ENCODE measurements at places on chromosomes 5 and 9.

DNA sequence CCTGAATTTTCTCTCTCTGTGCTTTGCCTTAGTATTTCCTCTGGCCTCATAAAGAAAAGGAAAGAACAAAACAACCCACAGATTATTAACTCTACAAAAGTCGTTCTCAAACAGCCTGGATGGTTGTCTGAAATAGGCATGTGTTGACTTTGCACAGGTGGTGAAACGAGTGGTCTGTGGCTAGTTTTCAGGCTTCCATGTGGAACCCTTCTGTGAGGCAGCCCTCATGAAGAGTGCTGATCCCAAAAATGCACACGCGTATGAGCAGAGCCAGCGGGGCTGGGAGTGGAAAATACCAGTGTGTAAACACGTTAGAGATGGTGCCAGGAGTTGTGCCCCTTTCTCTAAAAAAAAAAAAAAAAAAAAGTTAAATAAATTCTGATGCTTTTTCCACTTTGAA is 4.9 kb upstream of the PSAT1 start:
- no peak for DNase-seq

DNA sequence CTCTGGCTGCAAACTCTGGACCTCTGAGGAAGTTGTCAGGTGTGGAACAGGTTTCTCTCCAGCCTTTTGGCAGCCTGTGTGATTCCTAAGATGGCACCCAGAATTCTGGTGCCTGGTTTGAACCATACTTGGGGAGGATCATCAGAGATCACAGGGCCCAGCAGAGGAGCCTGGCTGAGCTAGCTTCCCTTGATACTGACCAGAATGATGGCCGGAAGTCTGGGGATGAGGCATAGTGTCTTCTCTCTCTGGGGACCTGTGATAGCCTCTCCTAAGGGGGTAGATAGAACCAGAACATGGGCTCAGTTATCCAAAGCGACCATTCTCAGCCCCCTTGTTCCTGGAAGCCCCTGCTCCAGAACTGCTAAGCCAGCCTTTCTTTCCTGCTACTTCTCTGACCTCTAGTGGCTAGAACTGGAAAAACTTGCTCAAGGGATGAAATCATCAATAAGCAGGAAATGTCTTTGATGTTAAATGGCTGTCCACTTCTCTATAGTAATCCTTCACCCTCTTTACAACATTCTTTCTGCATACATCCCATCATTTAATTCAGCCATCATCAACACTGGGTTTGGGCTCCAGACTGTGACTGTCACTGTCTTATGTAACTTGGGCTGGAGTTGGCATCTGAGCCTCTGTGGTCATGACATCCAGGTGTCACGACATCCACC is 55.1 kb downstream of the C9orf152 start:
- no peak for DNase-seq

GRCh38 chr5:139619861-139620260 is 28.3 kb upstream of the CXXC5 start:
- no peak for DNase-seq

DNA sequence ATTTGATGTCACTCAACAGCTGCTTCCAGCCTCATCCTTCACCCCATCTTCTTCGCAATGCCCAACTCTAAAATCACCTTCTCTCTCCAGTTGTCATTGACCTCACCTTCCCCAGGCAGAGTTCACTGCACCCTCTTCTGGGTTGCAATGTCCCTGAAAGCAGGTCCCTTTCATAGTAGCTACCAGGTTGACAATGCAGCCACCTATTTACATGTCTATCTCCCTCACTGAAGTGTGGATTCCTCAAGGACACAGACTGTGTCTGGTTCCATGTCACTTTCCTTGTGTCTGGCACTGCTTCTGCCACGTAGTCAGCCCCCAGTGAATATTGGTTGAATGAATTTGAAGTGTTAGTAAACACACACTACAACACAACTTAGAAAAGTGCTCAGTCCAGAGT is 445.5 kb upstream of the WWC1 start:
- DNase-seq = no peak

GRCh38 chr5:122151640-122152039 is 22.3 kb downstream of the ZNF474 start:
- no peak for DNase-seq

DNA sequence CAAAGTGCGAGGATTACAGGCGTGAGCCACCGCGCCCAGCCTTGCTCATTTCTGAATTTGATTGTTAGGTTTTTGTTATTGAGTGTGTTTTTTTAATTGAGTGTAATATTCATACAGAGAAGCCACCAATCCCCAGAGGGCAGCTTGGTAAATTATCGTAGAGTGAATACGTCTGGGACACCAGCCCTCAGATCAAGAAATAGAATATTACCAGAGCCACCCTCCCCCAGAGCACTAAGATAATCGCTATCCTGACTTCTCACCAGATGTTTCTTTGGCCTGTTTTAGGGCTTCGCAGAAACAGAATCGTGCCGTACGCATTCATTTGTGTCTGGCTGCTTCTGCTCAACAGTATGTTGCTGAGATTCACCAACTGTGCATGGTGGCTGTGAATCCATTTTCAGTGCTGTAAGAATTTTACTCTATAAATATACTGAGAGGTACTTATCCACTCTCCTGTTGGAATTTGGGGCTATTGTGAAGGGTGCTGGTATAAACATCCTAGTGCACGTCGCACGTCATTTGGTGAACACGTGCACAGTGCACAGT is 37.8 kb upstream of the RUFY1 start:
- DNase-seq = no peak

DNA sequence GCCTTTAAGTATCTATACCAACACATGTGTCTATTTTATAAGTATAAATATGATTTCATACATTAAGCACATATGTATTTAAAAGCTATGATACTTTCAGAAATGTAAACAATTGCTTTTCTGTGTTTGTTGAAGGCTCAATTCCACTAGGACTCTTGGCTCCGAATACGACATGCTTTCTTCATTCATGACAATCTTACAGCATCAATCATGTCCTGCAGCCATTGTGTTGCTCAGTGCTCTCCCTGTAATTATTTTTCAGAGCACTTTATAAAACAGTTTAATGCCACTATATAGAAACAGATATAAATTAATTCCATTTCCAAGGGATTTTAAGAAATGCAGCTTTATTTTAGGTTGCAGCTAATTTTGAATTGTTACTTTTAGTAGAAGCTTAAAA is 167.3 kb downstream of the TAF11L14 start:
- no peak for DNase-seq

GRCh38 chr9:8332871-8333270 is 533.3 kb upstream of the DMAC1 start:
- DNase-seq = no peak

DNA sequence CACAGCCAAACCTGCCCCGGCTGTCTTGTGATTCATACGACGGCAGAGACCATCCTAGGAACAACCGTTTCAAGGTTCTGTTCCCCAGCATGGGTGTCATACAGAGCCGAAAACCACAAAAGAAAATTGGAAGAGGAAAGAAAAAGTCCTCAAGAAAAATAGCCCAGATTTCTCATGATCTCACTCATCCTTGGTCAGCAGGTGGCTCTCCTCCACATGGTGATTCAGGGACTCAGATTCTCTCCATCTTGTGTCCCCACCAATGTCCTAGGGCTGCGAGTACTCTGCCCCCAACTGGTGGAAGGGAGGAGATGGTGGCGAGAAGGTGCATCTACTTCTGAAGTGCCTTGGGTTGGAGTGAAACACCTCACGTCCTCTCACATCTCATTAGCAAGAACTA is 25.6 kb downstream of the PDZD2 start:
- DNase-seq = no peak

DNA sequence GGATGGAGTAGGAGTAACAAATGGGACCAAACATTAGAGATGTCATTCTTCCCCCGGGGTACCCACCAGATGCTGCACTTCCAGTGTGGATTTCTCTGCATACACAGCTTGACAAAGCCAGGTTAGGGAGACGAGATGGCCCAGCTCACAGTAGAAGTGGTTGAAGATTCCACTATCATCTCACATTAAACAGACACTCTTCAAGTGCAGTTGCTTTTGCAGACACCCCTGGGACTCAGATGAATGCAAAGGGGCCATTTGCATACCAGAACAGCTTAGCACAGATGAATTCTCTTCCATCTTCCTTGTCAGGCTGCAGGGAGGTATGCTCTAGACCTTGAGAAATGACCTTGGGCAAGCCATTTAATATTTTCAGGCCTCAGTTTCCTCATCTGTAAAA is 12.6 kb upstream of the C5orf58 start:
- DNase-seq = no peak

DNA sequence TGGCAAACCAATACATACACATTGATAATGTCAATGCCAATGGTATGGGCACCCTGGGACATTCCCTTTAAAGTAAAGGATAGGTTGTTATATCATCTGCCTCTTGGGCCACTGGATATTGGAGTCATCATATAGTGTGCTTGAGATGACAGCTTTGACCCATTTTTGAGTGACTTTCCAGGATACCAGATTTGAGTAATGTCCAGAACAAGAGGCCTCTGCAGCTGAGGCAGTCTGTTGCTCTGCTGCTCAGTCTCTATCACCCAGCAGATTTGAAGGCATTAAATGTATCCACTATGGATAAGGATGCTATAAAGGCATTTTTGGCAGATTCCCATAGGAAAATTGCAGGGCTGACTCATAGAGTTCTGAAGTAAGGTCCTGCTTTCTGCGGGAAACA is 525.6 kb upstream of the SEMA6A start:
- no peak for DNase-seq

GRCh38 chr9:19161257-19162025 is 34.1 kb upstream of the PLIN2 start:
- DNase-seq = peak; percentile 44

GRCh38 chr5:40679148-40679912 is 385 bp upstream of the PTGER4 start:
- peak; percentile 91 for DNase-seq

DNA sequence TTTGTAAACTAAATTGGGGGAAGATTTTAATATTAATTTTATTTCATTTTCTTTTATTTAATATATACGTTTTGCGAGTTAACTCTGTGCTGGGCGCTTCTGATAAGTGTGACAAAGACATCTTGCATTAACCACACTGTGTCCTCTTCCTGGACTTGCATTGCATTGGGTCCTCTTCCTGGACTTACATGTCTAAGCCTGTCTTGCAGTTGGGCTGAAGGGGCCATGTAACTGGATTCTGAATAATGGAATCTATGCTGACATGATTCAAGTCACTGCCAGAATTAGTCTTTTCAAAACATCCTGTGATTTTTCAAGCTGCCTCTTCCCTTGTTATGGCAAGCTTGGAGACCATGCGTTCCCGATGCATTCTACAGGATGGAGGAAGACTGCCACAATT is 122.6 kb downstream of the TRIM32 start:
- DNase-seq = no peak

DNA sequence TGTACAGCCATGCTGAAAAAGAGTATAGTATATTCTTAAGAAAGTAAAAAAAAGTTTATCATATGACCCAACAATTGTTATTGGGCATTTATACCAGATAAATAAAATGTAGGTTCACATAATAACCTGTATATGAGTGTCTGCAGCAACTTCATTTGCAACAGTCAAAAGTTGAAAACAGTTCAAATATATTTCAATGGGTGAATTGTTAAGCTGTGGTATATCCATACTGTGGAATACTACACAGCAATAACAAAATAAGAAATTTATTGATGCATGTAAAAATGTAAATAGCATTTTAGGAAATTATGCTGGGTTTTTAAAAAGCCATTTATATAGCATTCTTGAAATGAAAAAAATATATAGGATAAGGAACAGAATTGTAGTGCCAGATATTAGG is 1420.1 kb upstream of the ACO1 start:
- DNase-seq = no peak

- DNase-seq = no peak
Measured at GRCh38 chr9:124045076-124045829, 33.7 kb downstream of the LHX2 start.

DNA sequence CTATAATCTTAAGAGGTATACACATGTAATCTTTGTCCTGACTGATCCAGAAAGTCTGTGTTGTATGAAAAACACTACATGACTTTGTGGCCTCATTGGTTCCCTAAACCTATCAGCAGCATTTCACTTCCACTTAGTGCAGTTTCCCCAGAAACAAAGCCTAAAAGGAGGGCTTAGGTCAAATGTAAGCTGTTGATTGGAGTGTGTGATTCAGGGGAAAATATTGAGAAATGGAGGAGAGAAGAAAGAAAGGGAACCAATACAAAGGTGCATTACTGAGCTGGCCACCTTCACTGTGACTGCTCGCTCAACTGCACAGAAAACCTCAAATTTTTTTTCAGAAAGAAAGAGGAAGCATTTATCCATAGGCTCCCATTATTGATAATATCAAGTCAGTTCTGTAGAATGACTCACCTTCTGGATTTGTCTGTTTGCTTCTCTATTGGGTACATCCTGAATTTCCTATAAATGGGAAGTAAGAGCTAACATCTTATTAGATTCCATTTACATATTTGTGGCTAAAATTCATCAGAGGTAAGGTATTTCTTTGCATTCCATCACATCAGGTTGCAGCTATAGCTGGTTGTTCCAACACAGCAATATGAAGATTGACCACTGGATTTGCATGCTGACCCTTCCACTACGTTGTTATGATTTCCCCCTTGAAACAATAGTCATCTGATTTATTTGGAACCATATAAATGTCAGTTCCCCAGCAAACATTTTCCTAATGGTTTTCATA is 10.3 kb upstream of the FST start:
- no peak for DNase-seq

DNA sequence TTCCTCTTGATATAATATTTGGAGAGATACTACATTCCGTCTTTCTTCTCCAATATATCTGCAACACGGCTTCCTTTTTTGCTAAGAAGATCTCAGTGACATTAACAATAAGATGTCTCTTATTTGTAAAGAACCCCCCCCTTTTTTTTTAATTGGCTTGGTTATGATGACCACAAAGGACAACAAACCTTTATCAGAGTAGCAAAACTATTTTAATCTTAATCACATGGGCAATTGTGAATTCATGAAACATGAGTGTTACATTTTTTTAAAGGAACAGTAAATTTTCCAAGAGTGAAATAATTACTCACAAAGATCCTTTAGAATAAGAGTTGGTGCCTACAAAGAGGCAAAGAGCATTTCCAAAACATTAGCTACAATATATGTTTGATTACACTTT is 554.1 kb downstream of the MAT2B start:
- DNase-seq = no peak

GRCh38 chr9:15576350-15577050 is 23.7 kb downstream of the CCDC171 start:
- DNase-seq = no peak

DNA sequence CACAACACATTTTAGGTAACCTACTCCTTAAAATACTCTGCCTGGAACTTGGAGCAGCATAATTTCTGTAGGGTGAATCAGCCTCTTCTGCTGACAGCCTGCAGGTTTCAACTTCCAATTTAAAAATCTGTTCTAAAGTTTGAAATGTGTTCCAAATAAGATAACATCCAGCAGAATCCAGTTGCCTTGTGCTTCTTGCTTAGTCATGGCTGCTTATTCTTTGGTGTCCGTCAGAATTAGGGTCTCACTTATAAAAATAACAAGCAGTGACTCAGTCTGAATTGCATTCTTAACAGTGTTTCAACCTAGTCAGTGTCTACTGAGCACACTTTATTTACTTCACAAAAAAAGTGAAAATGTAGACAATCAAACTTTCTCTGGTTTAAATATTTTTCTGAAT is 3.7 kb downstream of the CDH6 start:
- no peak for DNase-seq

Measured in stimulated activated CD4-positive, alpha-beta T cell treated with anti-CD3 and anti-CD28 coated beads, Interleukin-4, amount 100 ng/mL, for 4 hours (primary cell).